ENCODE measurements at places on chromosomes 5 and 9.

DNA sequence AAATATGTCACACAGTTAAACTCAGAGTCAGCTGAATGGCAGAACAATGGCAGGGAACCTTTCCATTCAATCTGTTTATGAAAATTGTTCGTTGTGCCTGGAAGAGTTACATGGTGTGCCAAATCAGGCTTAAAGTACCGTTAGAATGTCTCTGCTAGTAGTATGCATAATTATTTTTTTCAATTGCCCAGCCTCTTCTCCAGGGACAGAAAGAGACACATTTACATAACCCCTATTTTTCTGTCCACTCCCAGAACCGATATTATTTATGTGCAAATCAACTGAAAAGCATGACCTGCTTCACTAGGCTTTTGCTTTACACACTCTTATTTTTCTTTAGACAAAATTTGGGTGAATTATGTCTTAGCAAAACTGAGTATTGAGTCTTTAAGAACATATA is 459.1 kb downstream of the EFNA5 start:
- no peak for DNase-seq

GRCh38 chr5:154044581-154044980 is 5.8 kb downstream of the MFAP3 start:
- DNase-seq: no peak

DNA sequence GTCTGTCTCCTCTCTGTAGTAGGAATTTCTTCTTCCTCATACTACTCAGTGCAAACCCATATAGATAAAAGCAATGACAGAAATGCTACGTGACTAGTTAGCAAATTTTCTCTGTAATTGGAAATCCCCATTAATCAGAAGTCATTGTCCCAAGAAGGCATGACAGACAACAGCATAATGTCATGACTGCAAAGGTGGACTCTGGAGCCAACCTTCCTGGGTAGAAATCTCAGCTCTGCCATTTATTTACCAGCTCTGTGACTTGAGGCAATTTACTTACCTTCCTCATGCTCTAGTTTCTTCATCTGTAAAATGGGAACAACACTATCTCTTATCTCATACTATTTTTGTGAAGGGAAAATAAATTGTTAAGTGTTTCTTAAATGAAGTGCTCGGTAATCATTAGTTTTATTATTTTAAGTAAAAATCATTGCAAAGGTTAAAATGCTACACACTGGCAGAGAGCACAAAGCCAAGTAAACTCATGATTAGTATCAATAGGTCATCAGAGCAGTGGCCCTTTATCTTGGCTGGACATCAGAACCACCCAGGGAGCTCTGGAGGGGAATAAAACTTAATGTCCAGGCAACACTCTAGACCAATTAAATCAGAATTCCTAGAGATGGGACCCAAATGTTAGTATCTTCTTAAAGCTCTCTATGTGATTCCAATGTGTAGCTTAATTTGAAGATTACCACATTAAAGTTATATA is 43.8 kb upstream of the FST start:
- no peak for DNase-seq

- DNase-seq: no peak
Observed at GRCh38 chr9:125332527-125332926, 70.9 kb downstream of the GAPVD1 start.

GRCh38 chr5:65734921-65735320 is 12.9 kb downstream of the NLN start:
- DNase-seq: no peak

DNA sequence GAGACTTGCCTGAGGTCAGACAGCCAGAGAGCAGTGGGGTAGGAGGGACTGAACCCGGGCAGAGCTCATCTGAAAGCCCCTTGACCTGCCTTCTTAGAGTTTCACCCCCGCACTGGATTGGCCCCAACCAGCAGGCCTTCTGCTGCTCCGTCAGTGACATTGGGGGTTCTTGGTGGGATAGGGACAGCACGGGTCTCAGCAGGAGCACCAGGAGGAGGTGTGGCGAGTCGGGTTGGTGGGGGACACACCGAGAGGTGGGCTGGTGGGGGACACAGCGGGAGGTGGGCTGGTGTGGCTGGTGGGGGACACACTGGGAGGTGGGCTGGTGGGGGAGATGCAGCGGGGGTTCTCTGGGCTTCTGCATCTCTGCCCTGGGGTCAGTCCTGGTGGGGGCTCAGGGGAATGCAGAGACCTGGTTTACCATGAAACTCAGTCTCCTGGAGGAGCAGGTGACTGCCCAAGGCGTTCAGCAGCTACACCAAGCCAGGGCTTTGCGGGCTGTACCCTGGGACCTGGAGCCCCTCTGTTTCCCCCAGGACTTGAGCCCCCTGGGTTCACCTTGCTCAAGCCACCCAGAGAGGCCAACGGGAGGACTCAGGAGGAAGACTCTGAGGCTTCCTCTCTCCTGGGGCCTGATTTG is 28.1 kb upstream of the RNU6ATAC start:
- no peak for DNase-seq

- no peak for DNase-seq
Observed at GRCh38 chr5:573976-574375, 38.2 kb upstream of the CEP72 start.

DNA sequence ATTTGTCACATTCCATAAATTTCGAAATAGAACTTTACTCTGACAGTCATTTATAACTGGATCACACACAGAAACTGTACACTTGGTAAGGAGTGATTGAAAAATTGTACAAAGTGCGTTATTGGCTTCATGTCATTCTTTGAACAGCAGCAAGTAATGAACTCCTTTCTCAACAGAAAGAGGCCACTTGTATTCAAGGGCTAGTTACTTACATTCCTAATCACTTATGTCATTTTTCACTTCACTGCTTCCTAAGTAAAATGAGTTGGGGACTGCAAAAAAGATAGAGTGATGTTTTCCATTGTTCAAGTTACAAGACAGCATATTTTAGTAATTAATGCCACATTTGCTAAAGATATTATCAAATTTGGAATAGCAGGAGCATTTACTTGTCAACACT is 893.2 kb downstream of the DTWD2 start:
- DNase-seq: no peak

- peak; percentile 84 for DNase-seq
Observed at GRCh38 chr9:112332977-112333638, at the start of gene PTBP3. PTBP3 (minus strand) TSS chr9:112333619; CDS start chr9:112297865, 35,754 bp downstream.

DNA sequence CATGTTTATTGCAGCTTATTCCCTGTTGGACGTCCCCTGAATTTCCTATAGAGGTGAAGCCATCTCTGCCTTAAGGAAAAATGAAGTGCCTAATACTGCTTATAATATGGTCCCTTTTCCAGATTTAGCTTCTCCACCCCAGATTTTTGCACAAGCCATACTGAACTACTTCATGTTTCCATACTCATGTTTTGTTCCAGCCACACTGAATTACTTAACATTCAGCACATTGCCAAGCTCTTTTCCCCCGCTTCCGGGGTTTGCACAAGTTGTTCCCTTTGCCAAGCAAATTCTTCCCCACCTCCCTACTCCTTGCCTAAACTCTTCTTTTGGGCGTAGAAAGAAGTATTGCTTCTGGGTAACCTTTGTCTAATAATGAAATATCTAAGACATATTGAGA is 1.7 kb upstream of the CNTRL start:
- DNase-seq: peak; percentile 71

GRCh38 chr5:113212244-113212920 is 222.4 kb downstream of the TSSK1B start:
- DNase-seq: no peak

DNA sequence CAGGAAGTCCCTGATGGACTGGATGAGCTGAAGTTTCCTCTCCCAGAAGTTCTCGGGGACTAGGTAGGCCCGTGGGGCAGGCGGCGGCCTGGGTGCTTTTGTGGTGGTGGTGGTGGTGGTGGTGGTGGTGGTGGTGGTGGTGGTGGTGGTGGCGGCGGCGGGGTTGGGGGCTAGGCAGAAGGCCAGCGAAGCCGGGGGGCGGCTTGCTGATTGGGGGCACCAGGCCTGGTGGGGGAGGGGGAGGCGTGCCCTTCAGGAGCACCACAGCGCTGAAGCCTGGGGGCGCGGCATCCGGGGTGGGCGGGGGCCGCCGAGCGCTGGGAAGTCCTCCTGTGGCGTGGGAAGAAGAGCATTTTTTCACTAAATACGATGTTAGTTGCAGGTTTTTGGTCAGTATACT is 26.9 kb downstream of the SPATA31C1 start:
- no peak for DNase-seq

- peak; percentile 54 for DNase-seq
Observed at GRCh38 chr9:34884747-34885189, 73.3 kb upstream of the PHF24 start.

GRCh38 chr5:122880749-122881148 is 35.3 kb downstream of the SNX24 start:
- no peak for DNase-seq

GRCh38 chr5:112063191-112063590 is 306.2 kb upstream of the NREP start:
- no peak for DNase-seq

DNA sequence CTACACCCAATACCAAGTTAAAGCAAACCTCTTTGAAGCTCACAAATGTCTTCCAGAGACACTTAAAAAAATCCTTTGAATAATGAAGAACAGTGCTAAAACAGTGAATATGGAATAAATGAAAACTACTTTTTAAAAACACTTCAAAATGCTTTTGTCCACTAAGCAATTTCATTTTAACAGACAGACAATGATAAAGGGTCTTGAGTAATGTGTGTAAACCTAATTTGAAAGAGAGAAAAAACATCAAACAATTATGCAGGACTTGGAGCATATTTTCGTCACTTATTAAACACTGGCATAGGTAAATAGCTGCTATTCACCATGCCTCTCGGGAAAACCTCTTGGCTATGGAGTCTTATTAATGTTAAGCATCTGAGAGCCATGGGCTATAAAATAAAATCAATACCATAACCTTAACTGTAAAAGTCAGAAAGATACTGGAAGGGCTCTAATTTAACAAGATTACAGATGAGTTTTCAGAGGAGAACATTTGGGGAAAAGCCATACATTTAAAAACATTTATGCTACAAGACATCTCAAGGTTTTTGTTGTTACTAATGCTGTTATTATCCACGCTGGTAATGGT is 177.8 kb downstream of the NFIB start:
- DNase-seq: no peak

- DNase-seq: peak; percentile 94
Observed at GRCh38 chr5:170466988-170467707, 36.7 kb upstream of the KCNIP1 start.

- DNase-seq: no peak
Observed at GRCh38 chr9:136917902-136918301, 26.6 kb downstream of the FBXW5 start.

- no peak for DNase-seq
Observed at GRCh38 chr5:2699686-2700085, 51.8 kb downstream of the IRX2 start.

DNA sequence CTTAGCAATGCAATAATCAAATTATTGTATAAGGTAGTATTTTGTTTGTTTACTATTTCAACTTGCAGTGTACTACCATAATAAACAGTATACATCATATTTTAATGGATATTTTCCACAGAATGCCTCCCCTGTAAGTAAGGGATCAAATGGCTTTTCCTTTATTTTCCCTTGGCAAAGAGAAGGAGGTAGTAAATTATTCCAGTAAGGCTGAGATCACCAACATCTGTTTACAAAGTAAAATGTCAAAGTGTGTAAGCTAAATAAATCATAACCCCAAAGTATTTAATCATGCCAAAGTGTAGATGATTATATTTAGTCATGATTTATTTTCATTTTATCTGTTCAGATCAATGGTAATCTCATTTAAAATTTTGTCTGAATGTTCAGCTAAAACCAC is 537.6 kb downstream of the PRDM9 start:
- no peak for DNase-seq

DNA sequence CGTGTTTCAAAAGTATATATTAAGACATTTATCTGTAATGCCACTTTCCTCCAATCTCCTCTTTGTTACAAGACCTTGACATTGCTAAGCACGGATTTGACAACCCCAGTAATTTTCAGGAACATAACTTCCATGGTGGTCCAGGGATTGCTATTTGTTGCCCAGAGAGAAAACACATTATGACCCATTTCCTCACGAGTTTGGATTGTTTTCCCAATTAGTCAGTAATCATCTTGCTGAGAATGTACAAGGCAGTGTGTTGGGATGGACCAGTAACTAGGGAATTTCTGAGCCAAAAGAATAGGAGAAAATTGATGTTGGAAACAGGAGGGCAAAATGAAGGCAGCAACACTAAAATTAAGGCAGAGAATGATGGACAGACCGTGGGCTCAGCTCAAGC is 574.1 kb downstream of the EBF1 start:
- DNase-seq: no peak
